Stimulated activated CD4-positive, alpha-beta T cell treated with anti-CD3 and anti-CD28 coated beads, Interleukin-15, amount 100 ng/mL, for 1 hour (primary cell): ENCODE measurements at places on chromosomes 6 and 20.

DNA sequence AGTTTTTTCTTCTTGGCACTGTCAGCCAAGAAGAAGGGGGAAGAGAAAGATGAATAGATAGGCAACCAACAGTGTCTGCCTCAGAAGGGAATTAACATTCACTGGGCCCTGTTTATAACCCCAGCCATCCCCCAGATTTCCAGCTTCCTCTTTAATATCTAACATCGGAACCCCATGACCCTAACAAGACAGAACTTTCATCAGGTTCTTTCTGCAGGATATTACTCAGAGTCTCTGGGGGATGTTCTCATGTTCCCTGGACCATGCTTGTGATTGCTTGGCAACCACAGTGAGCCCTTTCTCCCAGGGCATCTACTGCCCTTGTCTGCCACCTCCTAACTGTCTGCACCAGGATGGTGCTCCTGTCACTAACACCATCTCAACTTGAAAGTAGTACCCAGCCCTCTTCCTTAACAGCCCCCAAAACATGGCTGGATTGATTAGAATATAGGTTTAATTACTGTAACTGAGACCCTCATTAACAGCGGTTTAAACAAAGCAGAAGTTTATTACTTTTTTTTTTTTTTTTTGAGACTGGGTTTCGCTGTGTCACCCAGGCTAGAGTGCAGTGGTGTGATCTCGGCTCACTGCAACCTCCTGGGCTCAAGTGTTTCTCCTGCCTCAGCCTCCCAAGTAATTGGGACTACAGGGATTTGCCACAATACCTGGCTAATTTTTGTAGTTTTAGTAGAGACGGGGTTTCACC lies 12.0 kb upstream of the PTPN1 start:
- no peak for DNase-seq

DNA sequence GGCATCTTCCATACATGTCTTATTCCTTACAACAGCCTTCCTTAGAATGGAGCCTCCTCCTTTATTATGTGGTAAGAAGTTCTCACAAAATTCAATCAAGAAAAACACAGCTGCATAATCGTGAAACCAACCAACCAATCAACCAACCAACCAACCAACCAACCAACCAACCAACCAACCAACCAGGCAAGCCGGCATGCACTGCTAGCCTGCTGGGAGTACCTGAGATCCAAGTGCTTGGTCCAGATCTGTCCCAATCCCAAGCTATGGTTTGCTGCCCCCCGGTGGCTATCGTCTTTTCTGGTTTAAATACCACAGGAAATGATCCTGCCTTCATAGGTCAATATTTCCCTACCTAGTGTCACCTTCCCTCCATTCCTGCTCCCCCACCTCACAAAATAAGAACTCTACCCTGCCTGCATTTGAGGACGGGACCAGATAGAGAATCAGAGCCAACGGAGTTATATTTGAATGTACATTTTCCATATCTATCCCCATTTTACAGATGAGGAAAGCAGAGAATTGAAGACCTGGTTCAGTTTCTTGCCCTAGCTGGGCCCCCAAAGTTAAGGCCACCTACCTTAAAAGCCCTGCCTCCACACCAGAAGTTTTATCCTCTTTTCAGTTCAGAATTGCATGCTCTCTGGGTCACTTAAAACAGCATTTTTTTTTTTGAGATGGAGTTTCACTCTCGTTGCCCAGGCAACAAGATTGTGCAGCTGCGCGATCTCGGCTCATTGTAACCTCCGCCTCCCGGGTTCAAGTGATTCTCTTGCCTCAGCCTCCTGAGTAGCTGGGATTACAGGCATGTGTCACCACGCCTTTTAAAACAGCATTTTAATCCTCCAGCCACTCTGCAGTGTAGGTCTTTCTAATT lies 27.1 kb downstream of the RAB44 start:
- DNase-seq, result no peak

DNA sequence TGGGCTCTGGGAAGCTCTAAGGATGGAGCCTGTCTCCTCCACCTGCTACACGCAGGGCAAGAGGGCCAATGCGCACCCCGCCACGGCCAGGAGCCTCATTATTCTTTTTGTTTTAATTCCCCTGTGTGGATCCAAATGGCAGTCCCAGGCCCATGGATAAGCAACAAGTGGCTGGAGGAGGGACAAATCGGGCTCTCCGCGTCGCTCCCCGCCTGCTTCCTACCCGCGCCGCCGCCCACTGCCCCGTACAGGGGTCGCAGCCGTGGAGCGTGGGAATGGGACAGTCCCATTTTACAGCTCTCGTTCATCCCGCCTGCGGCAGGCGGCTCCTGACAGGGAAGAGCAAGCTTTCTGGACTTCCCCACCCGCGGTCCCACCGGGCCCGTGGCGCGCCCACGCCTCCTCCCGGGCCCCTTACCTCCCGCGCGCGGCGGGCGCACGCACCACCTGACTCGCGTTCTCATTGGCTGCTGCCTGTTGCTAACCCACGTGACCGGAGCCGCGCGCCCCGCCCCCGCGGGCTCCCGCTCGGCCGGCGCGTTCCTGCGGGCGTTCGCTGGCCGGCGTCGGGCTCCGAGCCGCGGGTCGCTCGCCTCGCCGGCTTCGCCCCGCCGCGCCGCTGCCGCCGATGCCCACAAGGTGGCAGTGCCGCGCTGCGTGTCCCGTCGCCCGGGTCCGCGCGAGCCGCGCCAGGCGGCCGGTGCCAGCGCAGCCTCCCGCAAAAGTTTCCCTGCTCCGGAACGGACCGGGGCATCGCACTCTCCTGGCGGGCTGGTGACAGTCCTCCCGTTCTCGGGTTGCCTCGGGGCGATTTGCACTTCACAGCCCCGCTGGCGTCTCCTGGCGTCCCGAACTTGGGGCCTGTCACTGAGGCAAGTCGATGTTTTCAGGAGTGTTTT lies 93.3 kb downstream of the CD83 start:
- DNase-seq, result peak; percentile 80

DNA sequence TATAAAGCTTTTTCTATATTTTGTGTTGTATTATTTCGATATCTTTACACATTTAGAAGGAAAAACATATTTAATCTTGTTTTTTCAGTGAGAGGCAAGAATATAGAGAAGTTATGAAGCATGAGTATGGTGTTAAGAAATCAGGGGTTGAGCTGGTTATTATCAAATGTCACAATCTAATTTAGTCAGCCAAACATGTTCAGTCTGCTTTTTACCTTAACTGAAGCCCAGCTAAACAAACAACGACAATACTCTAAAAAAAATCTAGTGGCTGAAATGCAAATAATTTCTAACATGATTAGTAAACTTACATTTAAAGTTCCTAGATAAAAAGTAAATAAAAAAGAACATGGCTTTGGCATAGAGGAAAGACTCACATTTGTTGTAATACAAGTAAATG lies 433.8 kb upstream of the NRSN1 start:
- no peak for DNase-seq

GRCh38 chr6:143125455-143125854 lies 64.8 kb downstream of the AIG1 start:
- DNase-seq, result no peak

DNA sequence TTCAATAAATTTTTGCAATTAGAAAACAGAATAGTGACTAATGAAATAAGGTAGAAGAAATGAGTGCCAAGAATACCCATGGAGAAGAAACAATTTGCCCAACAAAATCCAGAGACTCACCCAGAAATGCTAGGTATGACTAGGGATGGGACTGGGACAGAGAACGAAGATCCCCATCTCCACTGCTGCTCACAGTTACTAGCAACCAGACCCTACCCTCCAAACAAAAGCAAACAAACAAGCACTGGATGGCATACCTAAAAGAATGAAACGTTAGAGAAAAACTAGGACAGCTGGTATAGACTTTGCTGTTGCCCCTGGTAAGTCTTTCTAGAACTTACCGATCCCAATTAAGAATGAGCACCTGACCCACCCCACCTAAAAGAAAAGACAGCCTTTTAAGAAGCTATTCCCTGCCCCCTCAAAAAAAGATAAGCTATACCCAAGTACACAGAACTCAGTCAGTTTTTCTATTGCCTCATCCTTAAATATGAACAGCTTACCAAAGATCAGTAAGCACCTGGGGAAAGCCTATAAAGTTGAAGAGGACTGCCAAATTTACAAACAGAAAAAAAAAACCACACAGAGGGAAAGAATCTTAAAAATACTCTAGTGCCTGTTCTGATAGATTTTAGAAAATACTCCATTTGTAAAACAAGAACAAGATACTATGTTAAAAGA lies 31.7 kb downstream of the REPS1 start:
- no peak for DNase-seq

- no peak for DNase-seq
Measured at GRCh38 chr6:723540-723939, 30.6 kb upstream of the EXOC2 start.

GRCh38 chr6:167704396-167704901 lies 122.3 kb upstream of the AFDN start:
- DNase-seq, result no peak

DNA sequence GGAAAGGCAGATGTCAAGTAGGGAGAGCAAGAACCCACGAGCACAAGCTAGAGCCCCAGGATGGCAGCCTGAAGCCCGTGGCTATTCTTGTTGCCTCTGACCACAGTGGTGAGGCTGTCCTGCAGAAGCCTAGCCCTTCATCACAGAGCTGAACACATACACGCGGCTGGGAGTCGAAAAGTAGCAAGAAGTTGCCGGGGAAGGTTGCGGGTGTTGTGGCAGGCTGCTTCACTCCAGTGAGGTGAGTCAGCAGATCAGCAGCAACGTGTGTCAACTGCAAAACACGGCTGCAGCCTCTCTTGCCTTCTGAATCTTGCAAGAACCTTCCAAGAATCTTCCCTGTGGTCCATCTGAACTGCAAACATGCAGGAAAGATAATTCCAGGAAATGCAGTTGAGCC lies 10.6 kb upstream of the STX16 start:
- DNase-seq, result no peak

GRCh38 chr6:73782911-73783310 lies 86.9 kb downstream of the CD109 start:
- DNase-seq, result no peak

DNA sequence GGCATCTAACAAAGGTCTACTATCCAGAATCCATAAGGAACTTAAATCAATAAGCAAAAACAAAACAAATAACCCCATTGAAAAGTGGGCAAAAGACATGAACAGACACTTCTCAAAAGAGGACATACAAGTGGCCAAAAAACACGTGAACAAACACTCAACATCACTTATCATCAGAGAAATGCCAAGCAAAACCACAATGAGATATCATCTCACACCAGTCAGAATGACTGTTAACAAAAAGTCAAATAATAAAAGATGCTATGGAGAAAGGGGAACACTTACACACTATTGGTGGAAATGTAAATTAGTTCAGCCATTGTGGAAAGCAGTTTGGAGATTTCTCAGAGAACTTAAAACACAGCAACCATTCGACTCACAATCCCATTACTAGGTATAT lies 19.4 kb upstream of the VNN1 start:
- no peak for DNase-seq

- DNase-seq, result no peak
Measured at GRCh38 chr6:16722630-16723029, 38.6 kb downstream of the ATXN1 start.

GRCh38 chr6:3732345-3733141 lies 19.0 kb downstream of the PXDC1 start:
- DNase-seq, result peak; percentile 44

- no peak for DNase-seq
Measured at GRCh38 chr20:53171065-53171464, 198.9 kb downstream of the TSHZ2 start.
